ENCODE measurements at places on chromosomes 1 and 21. TPM values are rescaled to one million over a fixed set of nuclear protein-coding genes. Genes with fewer than 3 reads are reported as not detected.

The LAMB3 gene
- 3,299 TPM for total RNA-seq

The TMPRSS15 gene
- not detected for total RNA-seq

The BRDT gene
- total RNA-seq, result not detected

The ZNF672 gene
- 22.5 TPM for total RNA-seq

The CIART gene
- 13.2 TPM for total RNA-seq

The SLAMF8 gene
- not detected for total RNA-seq

The OR2T11 gene
- total RNA-seq, result not detected

The DYNLT5 gene
- not detected for total RNA-seq

The ST6GALNAC5 gene
- 3.7 TPM for total RNA-seq

The CCDC27 gene
- total RNA-seq, result not detected

The FNDC10 gene
- 3.5 TPM for total RNA-seq

The MCOLN2 gene
- total RNA-seq, result 1.6 TPM

The PTGS2 gene
- total RNA-seq, result 11.7 TPM

Data from mammary epithelial cell (primary cell).